HS-5 (cell line): ENCODE measurements at places on chromosomes 6 and 20.

DNA sequence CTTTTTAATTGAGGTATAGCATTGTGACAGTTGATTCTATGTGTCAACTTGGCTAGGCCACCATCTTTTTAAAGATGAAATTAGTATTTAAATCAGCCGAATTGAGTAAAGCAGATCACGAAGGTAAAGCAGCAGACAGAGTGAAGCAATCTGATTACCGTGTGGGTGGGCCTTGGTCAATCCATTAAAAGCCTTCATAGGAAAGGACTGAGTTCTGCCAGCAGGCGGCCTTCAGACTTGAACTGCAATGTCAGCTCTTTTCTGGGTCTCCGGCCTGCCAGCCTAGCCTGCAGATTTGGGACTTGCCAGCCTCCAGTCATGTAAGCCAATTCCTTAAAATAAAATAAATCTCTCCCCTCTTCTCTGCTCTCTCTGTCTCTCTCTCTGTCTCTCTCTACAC is 22.4 kb upstream of the TGM2 start:
- DNase-seq = no peak

- no peak for DNase-seq
These were observed 1008.4 kb downstream of the PHF3 start for GRCh38 chr6:64644024-64644423.

DNA sequence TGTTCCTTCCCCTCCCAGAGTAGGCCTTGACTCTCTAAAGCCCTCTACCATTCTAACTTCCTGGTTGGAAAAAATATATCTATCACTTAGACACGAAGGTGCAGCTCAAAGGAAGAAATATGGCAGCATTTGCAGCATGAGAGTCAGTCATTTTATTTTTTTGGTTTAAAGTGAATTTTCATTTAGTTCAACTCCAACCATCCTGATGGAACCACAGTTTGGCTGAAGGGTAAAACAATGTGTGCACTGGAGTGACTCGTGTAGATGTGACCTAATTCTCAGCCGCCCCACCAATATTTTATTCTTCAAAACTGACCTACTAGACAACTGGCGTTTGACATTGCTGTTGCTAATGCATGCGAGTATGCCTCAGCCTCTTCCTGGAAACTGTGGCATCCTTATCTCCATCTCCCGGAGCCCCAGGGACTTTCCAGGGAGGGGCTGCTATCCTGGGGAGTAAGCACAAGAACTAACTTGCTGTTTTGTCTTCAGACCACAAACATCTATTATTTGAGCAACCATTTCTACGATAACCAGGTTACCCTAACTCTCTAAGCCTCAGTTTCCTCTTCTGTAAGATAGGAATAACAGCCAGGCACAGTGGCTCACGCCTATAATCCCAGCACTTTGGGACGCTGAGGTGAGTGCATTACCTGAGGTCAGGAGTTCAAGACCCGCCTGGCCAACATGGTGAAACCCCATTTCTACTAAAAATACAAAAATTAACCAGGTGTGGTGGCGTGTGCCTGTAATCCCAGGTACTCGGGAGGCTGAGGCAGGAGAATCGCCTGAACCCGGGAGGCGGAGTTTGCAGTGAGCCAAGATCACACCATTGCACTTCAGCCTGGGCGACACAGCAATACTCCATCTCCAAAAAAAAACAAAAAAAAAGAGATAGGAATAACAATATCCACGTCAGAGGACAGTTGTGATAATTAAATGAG is 148.7 kb upstream of the JARID2 start:
- DNase-seq = no peak

GRCh38 chr6:11814819-11815218 is 36.2 kb upstream of the ADTRP start:
- DNase-seq = no peak

DNA sequence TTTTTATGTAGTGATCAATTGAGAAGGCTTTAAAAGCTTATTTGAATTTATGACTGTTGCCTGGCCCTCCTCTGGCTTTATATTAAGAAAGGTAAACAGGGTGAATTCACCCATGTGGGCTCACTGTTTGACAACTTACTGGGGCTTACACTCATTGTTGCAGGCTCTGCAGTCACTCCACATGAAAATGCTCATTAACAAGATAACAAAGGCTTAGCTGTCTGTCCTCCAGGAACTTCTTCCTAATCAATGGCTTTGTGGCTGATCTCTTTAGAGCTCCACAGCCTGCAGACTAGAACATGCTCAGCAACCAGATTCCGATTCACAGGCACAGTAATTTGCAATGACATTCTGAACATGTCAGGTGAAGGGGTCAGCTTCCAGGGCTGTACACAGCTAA is 323.2 kb upstream of the MAN1A1 start:
- DNase-seq = no peak

GRCh38 chr20:59600472-59600871 is 3.9 kb upstream of the PHACTR3 start:
- no peak for DNase-seq

DNA sequence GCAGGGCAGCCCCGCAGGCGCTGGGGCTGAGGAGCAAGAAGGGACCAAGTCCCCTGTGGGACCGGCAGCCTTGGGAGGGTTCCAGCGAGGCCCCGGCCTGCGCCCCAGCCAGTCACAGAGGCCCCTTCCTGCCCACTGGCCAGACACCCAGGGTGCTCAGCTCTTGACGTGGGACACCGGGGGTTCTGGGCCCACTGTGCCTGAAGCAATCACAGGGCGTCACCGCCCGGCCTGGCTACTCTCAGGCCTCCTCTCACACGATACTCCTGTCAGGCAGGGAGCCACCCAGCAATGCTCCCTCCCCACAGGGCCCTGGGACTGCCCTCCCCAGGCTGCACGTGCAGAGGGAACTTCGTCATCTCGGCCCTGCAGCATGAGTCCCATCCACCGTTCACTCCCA is 14.5 kb downstream of the TAF4 start:
- DNase-seq = no peak

GRCh38 chr6:92690997-92691599 is 728.3 kb downstream of the EPHA7 start:
- no peak for DNase-seq

DNA sequence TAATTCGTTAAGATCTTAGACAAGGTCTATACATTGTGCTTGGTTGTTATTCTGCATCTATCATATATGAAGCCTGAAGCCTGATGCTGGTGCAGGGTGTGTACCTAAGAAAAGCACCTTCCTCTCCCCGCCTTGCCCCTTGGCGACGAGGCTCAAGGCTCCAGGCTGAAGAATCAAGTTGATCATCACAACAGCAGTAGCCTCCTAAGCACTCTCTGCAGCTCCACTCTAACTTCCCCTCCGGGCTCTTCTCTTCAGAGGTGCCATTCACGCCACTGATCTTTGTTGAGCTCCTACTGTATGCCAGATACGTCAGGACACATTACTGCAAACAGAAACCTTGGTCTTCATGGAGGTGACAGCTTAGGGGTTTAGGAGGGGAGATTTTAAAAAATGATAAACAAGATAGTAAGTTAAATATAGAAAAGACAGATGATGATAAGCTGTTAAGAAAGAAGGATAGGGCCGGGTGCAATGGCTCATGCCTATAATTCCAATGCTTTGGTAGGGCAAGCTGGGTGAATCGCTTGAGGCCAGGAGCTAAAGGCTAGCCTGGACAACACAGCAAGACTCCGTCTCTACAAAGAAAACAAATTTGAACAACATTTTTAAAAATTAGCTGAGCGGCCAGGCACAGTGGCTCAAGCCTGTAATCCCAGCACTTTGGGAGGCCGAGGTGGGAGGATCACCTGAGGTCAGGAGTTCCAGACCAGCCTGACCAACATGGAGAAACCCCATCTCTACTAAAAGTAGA is 38.4 kb upstream of the ZNF217 start:
- no peak for DNase-seq

- DNase-seq = no peak
These were observed 2.2 kb downstream of the SMLR1 start for GRCh38 chr6:130829333-130829910.
